Activated T-helper 1 cell treated with anti-CD3 and anti-CD28 coated beads, Interleukin-12 subunit alpha, Interleukin-12 subunit beta, Interleukin-2, Interleukin-4 antibody, amounts not matched to agents 30 ng/mL and 10 ng/mL and 1 ng/mL, durations not matched to agents 14 hours and 24 hours and 36 hours (primary cell): ENCODE measurements at places on chromosomes 16 and 17. TPM values are rescaled to one million over a fixed set of nuclear protein-coding genes. Genes with fewer than 3 reads are reported as not detected.

GRCh38 chr16:4384509-4384942 lies 12.9 kb downstream of the VASN start:
- H3K27ac ChIP-seq = no peak overlapping the region
- DNase-seq = no peak
- no peaks in the 10 kb centered on the region for H3K27me3 ChIP-seq

DNA sequence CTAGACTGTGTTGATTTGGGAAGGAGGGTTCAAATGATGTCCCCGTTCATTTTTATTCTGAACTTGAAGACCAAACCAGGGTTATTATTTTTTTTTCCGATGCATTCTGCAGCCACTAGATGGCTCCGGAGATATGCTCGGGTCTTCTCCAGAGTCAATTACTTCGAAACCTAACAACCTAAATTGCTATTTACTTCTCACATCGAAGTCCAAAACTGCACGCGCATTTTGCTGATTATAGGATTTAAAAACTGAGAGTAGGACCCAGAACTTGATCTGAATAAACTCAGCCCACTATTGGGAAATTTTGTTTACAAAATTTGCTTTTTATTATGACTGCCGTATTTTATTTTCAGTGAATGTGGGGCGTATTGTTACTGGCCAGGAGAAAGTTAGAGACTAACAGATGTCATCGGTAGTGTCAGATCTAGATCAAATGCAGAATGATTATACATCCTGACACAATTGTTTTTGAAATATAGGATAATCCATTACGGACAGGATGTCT lies 263.8 kb downstream of the HS3ST3A1 start:
- peaks cover 5% of the 10 kb centered on the region for H3K4me1 ChIP-seq
- no peak for DNase-seq
- no peaks in the 10 kb centered on the region for H3K36me3 ChIP-seq
- H3K27ac ChIP-seq = no peak overlapping the region
- H3K4me3 ChIP-seq = no peak overlapping the region

Gene CCDC43
- total RNA-seq = 42.6 and 44.6 TPM in 2 replicates

Gene CBFA2T3
- total RNA-seq = 0.05 TPM in 1 of 2 replicates, not detected in the other

DNA sequence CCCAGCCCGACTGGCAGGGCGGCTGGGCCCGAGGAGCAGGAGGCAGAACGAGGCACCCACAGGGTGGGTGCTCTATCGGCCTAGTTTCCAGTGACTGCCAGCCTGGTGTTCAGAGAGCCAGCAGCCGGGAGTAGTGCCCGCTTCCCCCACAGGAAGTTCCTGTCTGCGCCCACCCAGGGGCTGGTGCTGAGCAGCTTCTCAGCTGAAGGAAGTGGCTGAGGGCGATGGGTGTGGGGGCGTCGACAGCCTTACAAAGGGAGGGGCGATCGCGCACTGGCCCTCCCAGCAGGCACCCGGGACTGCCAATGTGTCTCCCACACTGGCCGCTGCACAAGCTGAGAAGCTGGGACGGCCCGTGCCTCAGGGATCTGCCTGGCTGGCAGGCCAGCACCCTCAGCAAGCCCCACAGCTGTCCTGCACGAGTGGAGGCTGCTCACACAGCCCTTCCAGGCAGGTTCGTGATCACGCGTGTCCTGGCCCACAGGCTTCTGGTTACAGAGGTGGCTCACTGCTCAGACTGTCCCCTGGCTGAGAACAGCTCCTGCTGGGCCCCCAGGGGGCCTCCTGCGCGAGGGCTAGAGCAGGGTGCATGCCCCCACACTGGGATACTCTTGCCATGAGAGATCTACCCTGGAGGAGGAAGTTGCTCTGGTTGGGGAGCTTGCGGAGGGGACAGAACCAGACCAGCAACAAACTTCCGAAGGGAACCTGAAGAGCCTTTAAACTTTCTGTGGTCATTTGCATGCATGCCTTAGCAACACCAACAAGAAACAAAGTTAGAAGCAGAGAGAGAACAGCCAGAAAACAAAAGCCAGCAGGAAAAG lies 2.5 kb downstream of the RNF166 start:
- H3K4me3 ChIP-seq = peak overlapping the region; percentile 89
- H3K4me1 ChIP-seq = peaks cover 66% of the 10 kb centered on the region
- DNase-seq = peak; percentile 59
- H3K36me3 ChIP-seq = peaks cover 14% of the 10 kb centered on the region
- peak overlapping the region; percentile 94 for H3K27ac ChIP-seq

- H3K27ac ChIP-seq = no peak overlapping the region
- peaks cover 5% of the 10 kb centered on the region for H3K4me1 ChIP-seq
- no peaks in the 10 kb centered on the region for H3K27me3 ChIP-seq
Observed at GRCh38 chr17:69712801-69713311, 298.4 kb downstream of the MAP2K6 start.

DNA sequence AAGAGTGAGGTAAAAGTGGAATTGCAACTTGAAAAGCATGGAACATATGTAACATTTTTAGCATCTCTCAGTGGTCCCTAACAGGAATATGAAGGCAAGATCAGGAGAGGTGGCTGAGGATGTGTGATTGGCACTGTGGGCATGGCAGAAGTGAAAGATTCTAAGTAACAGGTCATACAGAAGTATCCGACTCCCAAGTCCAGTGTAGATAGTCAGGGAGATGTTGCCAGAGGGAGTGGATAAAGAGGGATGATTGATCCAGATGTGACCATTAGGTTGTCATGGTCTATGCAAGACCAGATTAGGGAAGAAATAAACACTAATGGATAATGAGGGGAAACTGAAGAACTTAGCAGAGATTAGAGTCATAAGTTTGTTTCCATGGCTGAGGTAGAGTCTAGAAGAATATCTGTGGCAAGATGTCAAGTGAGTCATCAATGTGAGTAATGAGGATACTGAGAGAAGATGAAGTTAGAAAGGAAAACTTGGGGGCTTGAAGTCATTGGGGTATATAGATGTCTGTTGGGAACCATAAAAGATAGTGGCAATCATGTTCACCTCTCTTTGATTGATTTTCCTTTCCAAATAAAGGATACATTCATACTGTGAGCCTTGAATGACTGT lies 23.9 kb upstream of the CAPNS2 start:
- no peaks in the 10 kb centered on the region for H3K4me1 ChIP-seq
- H3K27me3 ChIP-seq = no peaks in the 10 kb centered on the region
- no peak for DNase-seq
- no peak overlapping the region for H3K4me3 ChIP-seq

DNA sequence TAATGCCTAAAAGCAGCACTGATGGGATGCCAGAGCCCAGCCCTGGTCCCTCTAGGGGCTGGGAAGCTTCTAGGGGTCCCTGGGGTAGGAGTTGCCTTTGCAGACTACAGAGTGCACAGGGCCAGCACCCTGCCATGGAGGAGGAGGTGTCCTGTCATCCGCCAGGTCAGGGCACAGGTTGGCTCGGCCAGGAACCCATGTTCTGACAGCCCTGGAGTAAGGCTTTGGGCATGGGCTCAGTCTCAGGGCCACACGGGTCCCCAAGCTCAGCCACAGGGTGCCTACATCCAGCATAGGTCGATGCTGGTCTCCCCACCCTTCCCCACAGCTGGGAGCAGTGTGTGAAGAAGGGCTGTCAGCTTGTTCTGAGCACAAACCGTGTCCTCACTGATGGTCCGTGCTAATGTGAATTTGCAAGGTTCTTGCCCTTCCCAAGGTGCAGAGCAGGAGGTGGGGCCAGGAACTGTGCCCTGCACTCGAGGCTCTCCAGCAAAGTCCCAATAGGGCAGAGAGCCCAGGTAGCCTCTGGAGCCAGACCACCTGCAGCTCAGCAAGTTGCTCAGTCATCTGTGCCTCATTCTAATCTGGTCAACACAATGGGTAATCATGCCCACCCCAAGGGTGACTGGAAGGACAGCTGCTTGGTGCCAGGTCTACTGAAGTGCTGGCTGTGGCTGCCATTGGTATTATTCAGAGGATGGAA lies 72.8 kb downstream of the AMFR start:
- peaks cover 17% of the 10 kb centered on the region for H3K4me1 ChIP-seq
- peaks cover 2% of the 10 kb centered on the region for H3K27me3 ChIP-seq
- H3K4me3 ChIP-seq = no peak overlapping the region
- DNase-seq = no peak
- H3K36me3 ChIP-seq = no peaks in the 10 kb centered on the region

GRCh38 chr17:36691606-36692005 lies 90.2 kb downstream of the MRM1 start:
- no peak overlapping the region for H3K4me3 ChIP-seq
- no peaks in the 10 kb centered on the region for H3K36me3 ChIP-seq
- H3K27me3 ChIP-seq = peaks cover 13% of the 10 kb centered on the region
- H3K27ac ChIP-seq = no peak overlapping the region
